ELR (cell line): ENCODE measurements at places on chromosomes 4 and X.

DNA sequence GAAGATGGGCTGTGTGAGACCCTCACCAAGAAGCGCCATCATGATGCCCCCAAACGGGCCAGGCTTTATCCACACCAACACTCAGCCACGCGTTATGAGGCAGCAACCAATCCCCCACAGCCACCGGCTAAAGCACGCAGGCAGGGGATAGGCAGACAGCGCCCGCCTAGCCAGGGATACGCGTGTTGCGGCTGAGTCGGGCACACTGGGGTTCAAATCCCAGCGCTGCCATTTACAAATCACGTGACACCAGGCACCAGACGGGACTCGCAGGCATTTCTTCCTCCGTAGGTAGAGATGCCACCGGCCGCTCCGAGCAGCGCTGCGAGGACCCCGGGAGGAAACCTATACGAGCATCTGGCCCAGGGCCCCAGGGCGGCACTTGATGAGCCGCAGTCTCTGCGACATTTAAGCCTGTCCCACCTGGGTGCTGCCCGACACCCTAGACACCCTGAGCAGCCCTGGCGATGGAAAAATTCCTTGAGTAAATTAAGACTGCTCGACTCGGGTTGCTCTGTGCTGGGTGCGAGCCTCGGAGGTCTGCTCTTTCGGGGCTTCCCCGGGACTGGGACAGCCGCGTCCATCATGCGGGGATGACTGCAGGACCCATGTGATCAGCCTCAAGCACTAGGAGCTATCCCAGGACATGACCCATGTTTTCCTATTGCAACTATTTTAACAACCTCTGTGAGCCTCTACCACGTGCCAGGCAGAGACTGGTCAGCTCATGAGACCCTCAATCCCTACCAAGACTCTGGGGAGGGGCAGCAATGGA lies 6.3 kb downstream of the ABLIM2 start:
- no peak for DNase-seq

GRCh38 chrX:154598656-154599055 lies 13.7 kb downstream of the CTAG1A start:
- DNase-seq: no peak

DNA sequence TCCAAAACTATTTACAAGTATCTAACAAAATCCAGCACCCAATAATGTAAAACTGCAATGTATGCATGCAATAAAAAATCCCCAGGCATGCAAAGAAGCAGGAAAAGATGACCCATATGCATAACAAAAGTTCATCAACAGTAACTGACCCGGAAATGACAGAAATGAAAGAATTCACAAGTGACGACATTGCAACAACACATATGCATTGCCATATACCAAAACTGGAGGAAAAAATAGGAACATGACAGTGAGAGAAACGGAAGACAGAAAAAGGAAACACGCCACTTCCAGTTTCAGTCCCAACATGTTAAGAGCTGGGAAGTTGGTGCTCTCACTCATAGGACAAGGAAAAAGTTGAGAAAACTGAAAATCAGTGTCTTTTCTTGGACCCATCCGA lies 154.6 kb downstream of the EVC2 start:
- no peak for DNase-seq

GRCh38 chr4:188190461-188190860 lies 51.2 kb downstream of the TRIML1 start:
- no peak for DNase-seq

GRCh38 chr4:169770416-169770815 lies 12.7 kb upstream of the HPF1 start:
- no peak for DNase-seq

DNA sequence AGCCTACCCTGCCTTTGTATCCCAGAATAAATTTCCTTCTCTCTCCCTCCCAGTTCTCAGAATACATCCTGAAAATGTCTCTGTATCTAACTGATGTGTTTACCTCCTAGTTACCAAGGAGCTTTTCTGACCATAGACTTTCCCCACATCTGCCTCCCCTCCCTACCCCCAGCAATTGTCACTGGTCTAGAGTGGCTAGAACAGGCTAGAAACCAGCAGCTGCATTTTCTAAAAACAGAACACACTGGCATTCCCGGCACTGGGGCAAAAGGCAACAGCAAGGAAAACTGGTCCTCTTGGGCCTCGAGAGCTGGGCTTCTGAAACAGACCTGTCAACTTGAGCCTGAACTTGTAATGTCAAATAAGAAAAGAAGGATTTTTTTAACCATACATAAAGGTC lies 16.4 kb downstream of the TASL start:
- DNase-seq: no peak

DNA sequence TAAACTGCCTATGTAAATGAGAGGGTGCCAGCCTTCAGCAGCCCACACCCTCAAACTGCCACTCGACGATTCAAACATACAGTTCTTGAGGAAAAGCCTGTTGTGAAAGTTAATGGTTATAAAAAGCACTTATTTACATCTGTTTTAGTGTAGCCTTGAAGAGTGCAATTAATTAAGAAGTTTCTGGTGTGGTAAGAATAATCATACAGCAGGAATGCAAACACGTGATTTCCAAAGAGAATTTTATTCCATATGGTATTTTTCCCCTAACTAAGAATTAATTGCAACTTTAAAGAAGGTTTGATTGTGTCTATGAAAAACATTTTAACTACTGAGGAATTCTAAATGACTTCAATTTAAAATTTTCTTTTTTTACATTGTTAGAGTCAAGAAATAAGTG lies 176.3 kb upstream of the PITX2 start:
- DNase-seq: no peak

DNA sequence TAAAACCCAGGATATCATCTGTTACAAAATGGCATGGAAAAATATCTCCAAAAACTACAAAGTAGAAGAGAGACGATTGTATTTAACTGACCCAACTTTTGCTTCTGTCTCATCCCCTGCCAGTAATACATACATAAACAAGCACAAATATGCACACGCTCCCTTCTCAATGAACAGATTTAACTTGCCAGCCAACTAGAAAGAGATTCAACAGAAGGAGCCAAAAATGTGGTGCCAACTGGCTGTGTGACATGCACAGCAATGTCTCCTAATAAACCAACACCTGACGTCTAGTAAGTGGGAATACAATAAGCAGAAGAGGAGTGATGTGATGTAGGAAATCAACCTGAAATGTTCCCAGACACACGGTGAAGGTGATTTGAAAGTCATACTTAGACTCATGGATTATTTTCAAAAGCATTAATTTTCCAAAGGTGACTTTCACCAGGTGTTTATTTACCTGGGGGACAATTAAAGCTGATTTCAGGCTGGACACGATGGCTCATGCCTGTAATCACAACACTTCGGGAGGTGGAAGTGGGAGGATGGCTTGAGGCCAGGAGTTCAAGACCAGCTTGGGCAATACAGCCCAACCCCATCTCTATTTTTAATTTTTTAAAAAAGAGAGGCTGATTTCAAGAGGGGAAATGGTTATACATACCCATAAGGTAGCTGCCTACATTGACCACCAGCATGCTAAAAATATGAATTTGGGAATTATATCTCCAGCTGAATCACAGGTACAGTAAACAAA lies 33.7 kb downstream of the SH3RF1 start:
- DNase-seq: no peak

- no peak for DNase-seq
These were observed 56.4 kb downstream of the USP38 start for GRCh38 chr4:143240939-143241679.

DNA sequence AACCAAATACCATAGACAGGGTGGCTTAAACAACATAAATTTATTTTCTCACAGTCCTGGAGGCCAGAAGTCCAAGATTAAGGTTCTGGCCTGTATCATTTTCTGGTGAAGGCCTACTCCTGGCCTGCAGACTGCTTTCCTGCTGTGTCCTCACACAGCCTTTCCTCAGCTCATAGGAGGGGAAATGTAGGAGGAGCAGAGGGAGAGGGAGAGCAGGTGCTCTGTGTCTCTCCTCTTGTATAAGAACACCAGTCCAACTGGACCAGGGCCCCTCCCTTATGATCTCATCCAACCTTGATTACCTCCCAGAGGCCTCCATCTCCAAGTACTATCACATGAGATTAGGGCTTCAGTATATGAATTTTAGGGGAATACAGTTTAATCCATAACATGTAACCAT lies 34.3 kb downstream of the RAPGEF2 start:
- no peak for DNase-seq

GRCh38 chr4:72494156-72494555 lies 74.9 kb downstream of the ADAMTS3 start:
- DNase-seq: no peak

GRCh38 chr4:55979562-55979961 lies 30.8 kb downstream of the CEP135 start:
- no peak for DNase-seq

GRCh38 chrX:133598601-133599335 lies 183.5 kb upstream of the GPC4 start:
- DNase-seq: no peak

- no peak for DNase-seq
These were observed 28.3 kb downstream of the CNGA2 start for GRCh38 chrX:151762802-151763201.

- DNase-seq: no peak
These were observed 187.7 kb downstream of the UNC5C start for GRCh38 chr4:95360906-95361695.
